OCI-M1 (cell line): ENCODE measurements at places on chromosomes 3 and 15.

DNA sequence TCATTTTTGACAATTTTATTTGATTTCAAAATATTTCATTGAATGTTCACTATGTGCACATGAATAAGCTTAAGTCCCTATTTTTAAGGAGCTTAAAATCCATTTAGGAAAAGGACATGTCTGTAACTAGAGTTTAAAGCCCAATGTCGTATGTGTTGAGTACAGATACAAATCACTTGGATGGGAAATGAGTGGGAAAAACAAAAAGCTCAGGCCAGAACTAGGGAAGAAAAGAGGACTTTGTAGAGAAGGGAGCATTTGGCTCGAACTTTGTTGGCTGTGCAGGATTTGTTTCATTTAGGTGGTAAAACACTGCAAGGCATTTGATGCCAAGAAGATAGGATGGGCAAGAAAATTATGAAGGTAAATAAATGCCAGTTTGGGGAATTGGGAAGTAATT, 653.1 kb upstream of the KCNMB2 start:
- DNase-seq, result no peak

DNA sequence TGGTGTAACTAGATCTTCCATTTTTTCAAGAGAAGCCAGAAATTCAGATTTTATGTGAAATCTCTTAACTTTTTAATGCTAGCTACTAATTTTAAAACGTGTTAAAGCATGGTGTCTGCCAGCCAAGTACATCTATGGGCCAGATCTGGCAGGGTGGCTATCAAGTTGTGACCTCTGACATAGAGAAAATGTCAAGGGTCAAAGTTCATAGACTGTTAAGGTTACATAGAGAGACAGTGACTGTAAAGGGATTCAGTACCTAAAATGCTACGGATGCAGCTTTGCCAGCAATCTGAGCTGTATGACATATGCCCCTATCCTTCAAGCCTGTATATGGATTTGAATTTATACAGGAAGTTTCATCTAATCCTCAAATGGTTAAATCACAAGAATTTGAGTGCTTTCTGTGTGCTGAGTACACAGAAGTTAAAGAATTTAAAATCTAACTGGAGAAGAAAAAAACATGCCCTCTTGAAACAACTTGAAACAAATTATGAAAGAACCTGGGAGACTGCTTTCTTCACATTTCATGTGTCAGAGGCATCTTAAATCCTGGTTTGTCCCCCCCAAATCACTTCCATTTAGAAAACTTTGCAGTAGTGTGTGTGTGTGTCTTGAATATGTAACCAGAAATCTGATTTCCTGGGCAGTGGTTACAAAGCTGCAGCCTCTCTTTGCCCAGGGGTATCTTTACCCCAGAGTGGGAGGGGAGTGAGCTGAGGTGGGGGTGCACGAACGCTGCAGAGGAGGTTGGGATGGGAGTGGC, 895 bp upstream of the ARHGAP31 start:
- no peak for DNase-seq

GRCh38 chr15:76064375-76064774, 4.6 kb downstream of the TMEM266 start:
- no peak for DNase-seq

- DNase-seq, result peak; percentile 73
These were observed 1.3 kb downstream of the TLE3 start for GRCh38 chr15:70096215-70097062.

- no peak for DNase-seq
These were observed 11.2 kb downstream of the TGM4 start for GRCh38 chr3:44885618-44886017.

DNA sequence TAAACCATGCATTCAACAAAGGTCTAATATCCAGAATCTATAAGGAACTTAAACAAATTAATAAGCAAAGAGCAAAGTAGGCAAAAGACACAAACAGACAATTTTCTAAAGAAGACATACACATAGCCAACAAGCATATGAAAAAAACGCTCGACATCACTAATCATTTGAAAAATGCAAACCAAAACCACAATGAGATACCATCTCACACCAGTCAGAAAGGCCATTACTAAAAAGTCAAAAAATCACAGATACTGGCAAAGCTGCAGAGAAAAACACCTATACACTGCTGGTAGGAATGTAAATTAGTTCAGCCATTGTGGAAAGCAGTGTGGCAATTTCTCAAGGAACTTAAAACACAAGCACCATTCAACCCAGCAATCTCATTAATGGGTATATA, 53.8 kb downstream of the FSIP1 start:
- DNase-seq, result no peak

- no peak for DNase-seq
These were observed 87.7 kb downstream of the REC114 start for GRCh38 chr15:73530649-73531048.

GRCh38 chr3:109257269-109257668, 59.0 kb downstream of the DPPA2 start:
- DNase-seq, result no peak

- no peak for DNase-seq
These were observed 117.6 kb downstream of the SATB1 start for GRCh38 chr3:18307529-18307928.

DNA sequence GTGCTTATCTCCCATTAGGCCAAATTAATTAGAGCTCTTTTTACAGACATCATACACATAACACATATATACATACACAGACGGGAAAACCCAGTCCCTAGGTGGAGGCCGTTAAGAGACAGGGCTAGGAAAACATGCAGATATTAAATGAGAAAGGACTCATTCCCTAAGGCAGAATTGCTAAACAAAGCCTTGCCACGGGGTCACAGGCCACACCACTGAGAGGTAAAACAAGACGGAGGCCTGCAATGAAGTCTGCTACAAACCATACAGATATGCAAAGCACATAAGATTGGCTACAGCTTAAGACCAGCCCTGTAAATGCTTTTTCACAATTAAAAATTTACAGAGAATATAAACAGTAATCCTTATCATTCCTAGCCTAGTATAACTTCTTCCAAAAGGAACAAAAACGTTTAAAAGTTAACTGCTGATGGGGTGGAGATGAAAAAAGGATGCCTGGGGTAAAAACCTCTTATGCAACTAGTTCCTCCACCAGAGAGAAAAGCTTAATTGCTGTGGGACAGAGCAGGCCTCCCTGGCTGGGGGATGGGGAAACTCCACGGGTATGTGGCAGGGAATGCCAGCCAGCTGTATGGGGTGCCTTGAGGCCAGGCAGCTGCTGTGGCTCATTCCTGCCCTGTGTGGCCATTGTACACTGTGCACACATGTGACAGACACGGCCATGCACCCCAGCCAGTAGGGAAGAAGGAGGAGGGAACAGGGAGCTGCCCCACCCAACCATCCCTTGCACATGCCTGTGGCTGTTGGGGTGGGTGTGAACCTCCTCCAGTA, 481.4 kb upstream of the LMCD1 start:
- DNase-seq, result no peak

GRCh38 chr15:26773917-26774316, 1.1 kb upstream of the GABRB3 start:
- no peak for DNase-seq

DNA sequence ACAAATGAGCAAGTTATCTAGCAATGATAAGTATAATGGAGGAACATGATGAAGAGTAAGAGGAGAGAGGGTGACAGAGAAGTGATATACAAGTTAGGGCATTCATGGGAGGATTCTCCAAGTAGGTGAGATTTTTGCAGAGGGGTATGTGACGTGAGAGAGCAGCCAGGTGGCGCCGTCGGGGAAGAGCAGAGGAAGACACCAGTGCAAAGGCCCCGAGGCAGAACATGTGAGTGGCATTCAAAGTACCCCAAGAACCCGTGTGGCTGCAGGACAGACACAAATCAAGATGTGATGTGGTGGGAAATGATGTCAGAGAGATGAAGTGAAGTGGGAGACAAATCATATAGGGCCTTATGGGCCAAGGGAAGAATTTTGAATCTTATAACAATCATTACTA, 81.8 kb upstream of the GRM7 start:
- peak; percentile 14 for DNase-seq

DNA sequence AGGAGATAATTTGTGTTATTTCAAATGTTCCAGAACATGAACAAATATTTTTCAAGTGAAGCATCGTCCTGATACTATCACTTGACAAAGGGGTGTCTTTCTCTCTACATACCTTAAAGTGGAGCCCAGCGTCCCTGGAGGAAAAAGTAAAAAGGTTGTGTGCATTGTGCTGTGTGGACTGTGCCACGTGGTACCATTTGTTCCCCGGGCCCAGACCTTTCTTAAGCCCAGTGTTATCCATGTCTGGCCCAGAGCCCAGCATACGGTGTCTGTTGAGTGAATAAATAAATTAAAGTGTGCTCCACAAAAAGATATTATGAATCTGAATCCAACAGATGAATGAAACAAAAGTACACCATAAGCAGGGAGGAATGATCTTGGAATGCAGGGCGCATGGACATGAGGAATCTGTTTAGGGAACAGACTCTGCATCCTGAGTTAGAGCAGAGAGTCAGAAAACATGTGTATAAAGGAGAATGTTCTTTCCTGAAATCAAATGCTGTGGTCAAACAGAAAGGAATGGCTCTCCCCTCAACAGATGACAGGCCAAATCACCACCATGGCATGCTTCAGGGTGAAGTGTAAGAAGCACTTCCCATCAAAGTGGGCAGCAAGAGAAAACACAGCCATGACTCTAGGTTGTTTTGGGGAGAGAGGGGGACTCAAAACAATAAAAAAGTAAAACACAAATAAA, 8.1 kb upstream of the PRSS50 start:
- DNase-seq, result no peak

DNA sequence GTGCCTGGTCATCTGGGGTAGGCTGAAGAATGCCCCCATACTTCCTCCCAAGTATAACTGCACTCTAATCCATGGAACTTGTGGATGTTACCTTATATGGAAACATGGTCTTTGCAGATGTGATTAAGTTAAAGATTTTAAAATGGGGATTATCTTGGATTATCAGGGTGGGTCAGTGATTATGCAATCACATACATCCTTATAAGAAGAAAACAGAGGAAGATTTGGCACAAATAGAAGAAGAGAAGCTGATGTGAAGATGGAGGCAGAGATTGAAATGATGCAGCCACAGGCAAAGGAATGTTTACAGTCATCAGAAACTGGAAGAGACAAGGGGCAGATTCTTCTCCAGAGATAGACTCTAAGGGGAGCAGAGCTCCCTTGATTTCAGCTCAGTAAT, 1.8 kb upstream of the MRPS22 start:
- DNase-seq, result no peak
